ENCODE measurements at places on chromosomes 13 and 19.

- DNase-seq = peak; percentile 12
Observed at GRCh38 chr19:13329766-13330165, 176.5 kb downstream of the CACNA1A start.

GRCh38 chr19:2064395-2064787 is 13.3 kb upstream of the MKNK2 start:
- DNase-seq = no peak

DNA sequence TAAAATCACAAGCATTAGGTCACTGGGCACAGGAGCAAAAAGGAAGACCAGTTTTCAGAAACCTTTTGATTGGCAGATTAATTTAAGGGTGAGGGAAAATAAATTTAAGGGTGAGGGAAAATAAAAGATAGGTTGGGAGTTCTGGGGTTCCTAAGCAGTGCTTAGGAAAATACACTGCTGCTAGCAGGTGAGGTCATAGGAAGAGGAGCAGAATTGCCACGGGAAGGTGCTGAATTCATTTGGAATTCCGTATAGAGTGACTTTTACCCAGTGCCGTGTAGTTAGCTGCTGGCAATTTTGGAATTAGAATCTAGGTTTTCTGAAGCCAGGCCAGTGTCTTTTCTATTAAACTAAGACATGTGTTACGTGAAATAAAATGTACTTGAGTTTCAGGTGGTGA is 59.8 kb downstream of the DGKH start:
- DNase-seq = no peak

- DNase-seq = no peak
Observed at GRCh38 chr13:30963791-30964190, 31.3 kb downstream of the TEX26 start.

- DNase-seq = no peak
Observed at GRCh38 chr13:46624353-46624752, 71.4 kb downstream of the LRCH1 start.

- DNase-seq = no peak
Observed at GRCh38 chr13:98570929-98571372, 6.0 kb downstream of the STK24 start.

GRCh38 chr19:43618921-43619261 is 538 bp downstream of the ZNF428 start:
- DNase-seq = no peak

DNA sequence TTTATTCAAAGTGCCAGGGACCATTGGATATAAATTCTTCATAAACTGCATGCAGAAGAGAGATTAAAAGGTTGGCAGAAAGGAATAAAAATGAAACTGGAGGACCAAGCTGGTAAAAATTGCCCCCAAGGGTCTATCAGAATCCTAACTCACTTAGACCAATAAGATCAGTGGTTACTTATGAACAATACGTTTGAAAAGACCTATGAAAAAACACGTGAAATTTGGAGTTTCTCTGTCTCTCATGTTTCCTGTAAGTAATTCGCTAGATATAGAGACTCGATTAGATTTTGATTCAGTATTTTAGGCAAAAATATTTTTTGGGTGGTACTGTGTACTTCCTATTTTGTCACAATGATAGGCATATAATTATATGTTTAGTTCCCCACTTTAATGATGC is 22.9 kb downstream of the GARRE1 start:
- no peak for DNase-seq

- peak; percentile 10 for DNase-seq
Observed at GRCh38 chr13:73803997-73804396, 330.2 kb downstream of the KLF12 start.

DNA sequence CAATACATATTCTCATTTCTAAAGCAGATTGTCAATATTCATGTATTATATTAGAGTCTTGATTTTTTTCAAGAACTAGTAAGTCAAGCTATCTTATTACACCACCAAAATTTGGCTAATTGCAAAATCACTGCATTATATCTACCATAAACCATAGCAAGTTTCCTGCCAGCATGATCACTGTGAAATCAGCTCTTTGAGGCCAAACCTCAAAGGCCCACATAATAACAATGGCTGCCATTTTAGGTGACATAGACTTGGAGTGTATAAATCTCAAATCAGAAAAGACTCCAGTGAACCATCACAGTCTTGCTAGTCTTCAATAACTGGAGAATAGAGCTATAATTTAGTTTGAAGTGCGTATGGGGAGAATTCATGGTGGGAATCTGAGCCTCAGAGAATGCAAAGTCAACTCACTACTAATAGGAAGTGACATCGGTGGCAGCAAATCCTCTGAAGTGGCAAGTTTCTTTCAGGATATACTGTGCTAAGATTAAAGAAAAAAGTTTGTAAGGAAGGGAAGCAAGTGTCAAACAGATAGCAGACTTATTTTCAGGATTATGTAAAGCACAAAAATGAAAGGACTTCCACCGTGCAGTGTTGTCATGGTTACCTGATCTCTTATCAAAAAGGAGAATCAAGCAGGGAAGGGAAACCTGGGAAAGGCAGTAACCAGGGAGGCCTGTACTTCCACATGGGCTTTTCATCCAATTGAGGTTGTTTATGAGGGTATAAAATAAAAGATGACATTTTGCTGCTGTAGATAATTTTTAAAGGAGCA is 117.4 kb upstream of the FNDC3A start:
- DNase-seq = no peak

GRCh38 chr13:38415233-38415632 is 65.6 kb downstream of the UFM1 start:
- DNase-seq = no peak

All from astrocyte of the hippocampus (primary cell).